Kidney (tissue), 22 donors: ENCODE measurements at places on chromosomes 2 and 18. TPM values are rescaled to one million over a fixed set of nuclear protein-coding genes. Genes with fewer than 3 reads are reported as not detected.

The C18orf32 gene
- 120 TPM for polyA plus RNA-seq

The RAMP1 gene
- 17.3 TPM for polyA plus RNA-seq

GRCh38 chr2:45750484-45750883 is 99.0 kb downstream of the PRKCE start:
- no peaks in the 10 kb centered on the region for H3K36me3 ChIP-seq
- no peak overlapping the region for H3K4me3 ChIP-seq
- DNase-seq = no peak
- H3K27me3 ChIP-seq = no peaks in the 10 kb centered on the region

The CHRNG gene
- not detected for polyA plus RNA-seq

DNA sequence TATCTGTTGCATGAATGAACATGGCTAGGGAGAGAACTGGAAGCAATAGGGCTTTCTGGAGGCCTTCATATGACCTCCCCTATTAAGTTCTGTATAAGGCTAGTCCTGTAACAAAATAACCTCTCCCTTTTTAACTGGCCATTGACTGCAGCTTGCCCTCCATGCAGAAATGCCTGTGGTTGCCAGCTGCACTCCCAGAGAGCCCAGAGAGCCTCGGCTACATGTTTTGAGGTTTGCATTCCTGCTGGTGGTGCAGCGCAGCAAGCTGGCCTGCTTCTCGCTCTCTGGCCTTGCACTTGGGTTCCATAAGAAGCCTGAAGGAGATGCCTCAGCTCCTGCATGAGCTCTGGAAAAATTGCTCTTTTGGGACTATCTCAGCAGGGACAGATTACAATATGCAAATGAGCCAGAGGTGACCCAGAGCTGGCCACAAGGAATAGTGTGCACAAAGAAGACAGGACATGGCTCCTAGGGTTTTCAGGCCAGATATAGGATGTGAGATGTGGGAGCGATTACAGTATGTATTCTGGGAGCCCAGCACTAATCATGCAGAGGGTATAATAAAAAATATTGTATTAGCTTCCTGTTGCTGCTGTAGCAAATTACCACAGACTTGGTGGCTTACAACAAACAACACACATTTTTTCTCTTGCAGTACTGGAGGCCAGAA is 186.7 kb downstream of the INSIG2 start:
- H3K27ac ChIP-seq = no peak overlapping the region
- H3K36me3 ChIP-seq = no peaks in the 10 kb centered on the region
- H3K4me1 ChIP-seq = no peaks in the 10 kb centered on the region
- H3K4me3 ChIP-seq = no peak overlapping the region

- H3K27me3 ChIP-seq = no peaks in the 10 kb centered on the region
- H3K4me1 ChIP-seq = peaks cover 10% of the 10 kb centered on the region
- no peak for DNase-seq
- H3K36me3 ChIP-seq = no peaks in the 10 kb centered on the region
- peak overlapping the region; percentile 96 for H3K4me3 ChIP-seq
These were observed 4.1 kb downstream of the RHOB start for GRCh38 chr2:20451000-20451290.

GRCh38 chr2:6780765-6781274 is 84.9 kb downstream of the CMPK2 start:
- H3K27me3 ChIP-seq = no peaks in the 10 kb centered on the region
- no peak overlapping the region for H3K4me3 ChIP-seq
- no peaks in the 10 kb centered on the region for H3K36me3 ChIP-seq
- H3K4me1 ChIP-seq = no peaks in the 10 kb centered on the region
